Neural crest cell (in vitro differentiated cells): ENCODE measurements at places on chromosomes 11 and 22.

GRCh38 chr22:31227186-31227585, 15.1 kb downstream of the LIMK2 start:
- DNase-seq = no peak

GRCh38 chr22:36540867-36541642, 12.1 kb upstream of the EIF3D start:
- DNase-seq = no peak

DNA sequence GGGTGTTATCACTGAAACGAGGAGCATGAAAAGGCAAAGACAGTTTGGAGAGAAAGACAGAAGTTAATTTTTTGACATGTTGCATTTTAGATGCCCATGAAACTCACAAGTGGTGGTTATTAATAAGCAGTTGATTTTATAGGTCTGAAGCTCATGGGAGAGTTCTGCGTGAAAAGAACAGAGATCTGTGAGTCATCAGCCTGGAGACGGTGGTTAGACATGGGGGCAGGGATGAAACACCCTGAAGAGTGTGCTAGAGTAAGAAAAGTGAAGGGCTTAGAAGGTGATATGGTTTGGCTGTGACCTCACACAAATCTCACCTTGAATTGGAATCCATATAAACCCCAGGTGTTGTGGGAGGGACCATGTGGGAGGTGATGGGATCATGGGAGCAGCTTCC, 289.1 kb upstream of the ISX start:
- no peak for DNase-seq

DNA sequence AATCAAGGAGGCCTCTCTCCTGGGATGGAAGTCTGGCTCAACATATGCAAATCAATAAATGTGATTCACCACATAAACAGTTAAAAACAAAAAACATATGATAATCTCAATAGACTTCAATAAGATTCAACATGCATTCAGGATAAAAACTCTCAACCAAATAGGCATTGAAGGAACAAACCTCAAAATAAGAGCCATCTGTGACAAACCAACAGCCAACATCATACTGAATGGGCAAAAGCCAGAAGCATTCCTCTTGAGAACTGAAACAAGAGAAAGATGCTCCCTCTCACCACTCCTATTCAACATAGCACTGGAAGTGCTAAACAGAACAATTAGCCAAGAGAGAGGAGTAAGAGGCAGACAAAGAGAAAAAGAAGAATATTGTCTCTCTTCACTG, 54.0 kb upstream of the SEZ6L start:
- DNase-seq = no peak

DNA sequence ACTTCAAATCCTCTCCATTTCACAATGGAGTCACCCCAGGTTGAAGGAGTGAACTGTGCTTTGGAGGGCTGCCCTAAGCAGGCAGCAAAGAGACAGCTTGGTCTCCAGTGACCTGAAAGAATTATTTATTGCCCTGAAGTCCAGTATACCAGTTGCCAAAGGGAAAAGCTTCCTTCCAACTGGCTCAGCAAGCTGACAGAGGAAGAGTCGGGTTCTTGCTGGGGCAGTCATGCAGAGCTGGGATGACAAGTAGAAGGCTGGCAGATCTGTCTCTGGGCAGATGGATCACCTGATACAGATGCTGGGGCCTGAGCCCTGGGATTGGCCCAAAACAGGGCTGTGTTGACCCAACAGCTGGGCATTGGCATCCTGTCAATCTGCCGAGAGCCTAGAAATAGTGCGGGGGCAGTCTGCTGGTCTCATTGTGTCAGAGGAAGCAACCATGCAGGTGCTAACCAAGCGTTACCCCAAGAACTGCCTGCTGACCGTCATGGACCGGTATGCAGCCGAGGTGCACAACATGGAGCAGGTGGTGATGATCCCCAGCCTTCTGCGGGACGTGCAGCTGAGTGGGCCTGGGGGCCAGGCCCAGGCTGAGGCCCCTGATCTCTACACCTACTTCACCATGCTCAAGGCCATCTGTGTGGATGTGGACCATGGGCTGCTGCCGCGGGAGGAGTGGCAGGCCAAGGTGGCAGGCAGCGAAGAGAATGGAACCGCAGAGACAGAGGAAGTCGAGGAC, at the start of gene THRSP:
Gene THRSP (plus strand): TSS at position 422 of the 742 bp plus-strand sequence. CDS start 21 bp downstream, at position 443.
- no peak for DNase-seq
